ENCODE measurements at places on chromosomes 11 and 22. TPM values are rescaled to one million over a fixed set of nuclear protein-coding genes. Genes with fewer than 3 reads are reported as not detected.

DNA sequence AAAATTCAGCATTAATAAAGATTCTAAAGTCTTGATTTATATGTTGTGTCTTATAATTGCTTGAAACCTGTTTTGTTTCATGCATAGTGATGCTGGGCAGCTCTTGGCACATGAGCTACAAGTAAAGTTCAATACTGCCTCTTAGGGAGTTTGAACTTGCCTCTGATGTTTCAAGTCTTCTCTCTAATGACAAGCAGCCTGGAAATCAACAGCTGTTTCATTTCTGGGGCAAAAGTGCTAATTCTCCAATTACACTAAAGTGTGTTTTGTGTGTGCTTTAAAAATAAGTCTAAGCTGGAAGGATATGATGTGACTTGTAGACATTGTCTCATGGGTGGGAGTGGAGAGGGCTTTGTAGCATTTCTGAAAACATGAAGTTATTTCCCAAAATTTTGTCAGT lies 23.7 kb upstream of the SESN3 start:
- H3K4me3 ChIP-seq, result no peak overlapping the region
- no peaks in the 10 kb centered on the region for H3K27me3 ChIP-seq
- H3K4me1 ChIP-seq, result peaks cover 51% of the 10 kb centered on the region
- no peaks in the 10 kb centered on the region for H3K36me3 ChIP-seq
- H3K27ac ChIP-seq, result no peak overlapping the region

DNA sequence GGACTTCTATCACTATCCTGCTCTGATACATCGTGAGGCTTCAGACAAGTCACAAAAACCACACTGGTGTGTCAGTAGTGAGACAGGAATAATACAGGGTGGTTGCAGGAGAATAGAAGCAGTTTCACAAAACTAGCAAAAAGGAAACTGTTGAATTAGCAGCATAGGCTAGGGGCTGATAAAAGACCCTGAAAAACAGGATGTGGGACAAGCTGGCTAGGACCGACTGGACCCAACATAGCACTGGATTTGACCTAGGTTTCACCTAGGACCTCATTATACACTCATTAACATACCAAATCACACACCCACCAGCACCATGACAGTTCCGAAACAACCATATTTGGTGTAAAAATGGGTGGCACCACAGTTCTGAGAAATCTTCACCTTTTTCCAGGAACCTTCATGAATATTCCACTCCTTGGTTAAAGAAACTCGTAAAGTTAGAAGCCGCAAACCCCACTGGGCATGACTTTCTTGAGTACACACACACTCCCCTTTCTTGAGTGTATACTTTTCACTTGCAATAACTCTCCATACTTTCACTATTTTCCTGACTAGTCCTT lies 76.2 kb downstream of the SLC1A2 start:
- no peak overlapping the region for H3K27ac ChIP-seq
- no peaks in the 10 kb centered on the region for H3K36me3 ChIP-seq
- H3K27me3 ChIP-seq, result no peaks in the 10 kb centered on the region

GRCh38 chr11:69968396-69969347 lies 109.4 kb upstream of the ANO1 start:
- H3K4me1 ChIP-seq, result peaks cover 10% of the 10 kb centered on the region
- H3K4me3 ChIP-seq, result no peak overlapping the region
- H3K27me3 ChIP-seq, result no peaks in the 10 kb centered on the region
- no peak overlapping the region for H3K27ac ChIP-seq

GRCh38 chr22:44212936-44213335 lies 32.2 kb downstream of the PARVG start:
- no peak overlapping the region for H3K4me3 ChIP-seq
- no peaks in the 10 kb centered on the region for H3K36me3 ChIP-seq
- peaks cover 12% of the 10 kb centered on the region for H3K27me3 ChIP-seq
- no peak overlapping the region for H3K27ac ChIP-seq

DNA sequence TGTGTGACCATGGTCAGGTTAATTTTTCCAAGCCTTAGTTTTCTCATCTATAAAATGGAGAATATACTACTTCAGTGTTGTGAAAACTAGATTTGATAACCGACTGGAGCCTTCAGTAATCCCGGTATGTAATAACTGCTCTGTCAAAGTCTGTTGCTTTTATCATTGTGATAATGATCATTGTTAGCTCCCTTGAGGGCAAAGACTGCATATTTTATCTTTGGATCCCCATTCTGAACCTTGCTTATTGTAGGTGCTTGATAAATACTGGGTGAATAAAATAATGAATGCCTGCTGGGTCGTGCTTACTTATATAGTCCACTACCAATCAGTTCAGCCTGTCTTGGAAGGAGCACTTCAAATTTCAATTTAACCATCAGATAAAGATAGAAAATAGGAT lies 105.3 kb downstream of the ARFGAP2 start:
- H3K4me3 ChIP-seq, result no peak overlapping the region
- peaks cover 2% of the 10 kb centered on the region for H3K36me3 ChIP-seq

Gene OLFML1
- total RNA-seq, result 0.84 TPM

DNA sequence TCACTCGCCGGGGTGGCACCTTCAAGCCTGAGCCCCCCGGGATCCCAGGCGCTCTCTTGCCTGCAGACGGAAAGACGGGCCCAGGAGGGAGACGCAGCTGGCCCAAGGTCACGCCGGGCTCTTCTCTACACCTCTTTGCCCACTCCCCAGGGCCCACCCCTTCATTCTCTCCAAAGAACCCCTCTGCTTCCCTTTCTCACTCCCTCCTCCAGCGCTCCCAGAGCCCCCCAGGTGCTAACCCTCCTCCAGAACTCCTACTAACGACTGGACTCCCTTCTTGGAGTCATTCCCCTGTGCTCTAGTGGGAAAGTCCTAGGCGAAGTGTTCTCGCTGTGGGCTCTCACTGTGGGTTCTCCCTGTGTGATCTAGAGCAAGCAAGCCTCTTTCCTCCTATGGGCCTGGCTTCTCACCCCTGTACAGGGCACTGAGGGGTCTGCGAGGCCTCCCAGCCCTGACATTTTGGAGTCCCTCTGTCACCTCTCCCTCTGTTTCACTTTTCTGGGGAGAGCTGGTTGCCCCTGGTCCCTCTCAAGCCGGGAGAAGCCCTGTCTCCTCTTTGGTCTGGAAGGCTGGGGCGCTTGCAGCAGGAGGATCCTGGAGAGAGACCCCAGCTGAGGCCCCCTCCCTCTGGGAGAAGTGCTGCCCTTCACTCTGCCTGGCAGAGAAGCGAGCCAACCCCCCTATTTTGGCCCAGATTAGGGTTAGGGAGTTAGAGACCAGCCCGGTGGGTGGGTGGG lies 858 bp downstream of the OAF start:
- DNase-seq, result no peak
- H3K4me1 ChIP-seq, result peaks cover 67% of the 10 kb centered on the region

Gene NAA40
- total RNA-seq, result 64.5 TPM

- H3K4me3 ChIP-seq, result peak overlapping the region; percentile 78
- H3K27me3 ChIP-seq, result no peaks in the 10 kb centered on the region
- H3K36me3 ChIP-seq, result no peaks in the 10 kb centered on the region
- H3K27ac ChIP-seq, result peak overlapping the region; percentile 96
- H3K4me1 ChIP-seq, result peaks cover 71% of the 10 kb centered on the region
Measured at GRCh38 chr11:133541720-133542095, 9.4 kb upstream of the OPCML start.

Gene KLHL22
- 42.5 TPM for total RNA-seq

DNA sequence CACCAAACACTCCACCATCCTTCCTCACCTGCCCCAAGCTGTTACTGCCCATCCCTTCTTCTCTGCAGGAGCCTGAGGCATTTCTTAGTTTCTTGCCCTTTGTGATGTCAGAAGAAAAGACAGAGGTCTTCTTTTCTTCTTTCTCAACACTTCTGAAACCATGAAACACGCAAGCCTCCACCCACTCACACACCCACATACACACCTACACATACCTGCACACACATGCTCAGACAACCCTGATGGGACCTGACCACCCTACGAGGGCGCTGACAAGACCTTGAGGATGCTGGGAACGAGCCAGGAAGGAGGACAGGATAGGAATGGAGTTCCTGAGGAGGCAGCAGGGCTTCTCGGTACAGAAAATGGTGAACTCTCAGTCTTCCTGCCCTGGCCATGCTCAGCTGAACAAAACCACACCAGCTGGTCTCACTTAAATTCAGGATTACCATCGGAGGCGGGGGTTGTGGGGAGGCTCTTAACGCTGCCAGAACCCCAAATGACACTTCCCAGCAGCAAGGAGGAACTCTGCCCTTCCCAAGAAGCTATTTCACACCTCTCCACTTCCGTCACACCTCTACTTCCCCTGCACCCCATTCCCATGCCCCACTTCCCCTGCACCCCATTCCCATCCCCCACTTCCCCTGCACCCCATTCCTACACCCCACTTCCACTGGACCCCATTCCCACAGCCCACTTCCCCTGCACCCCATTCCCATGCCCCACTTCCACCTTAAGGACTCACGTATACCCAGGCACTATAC lies 41.0 kb downstream of the CSF2RB start:
- H3K36me3 ChIP-seq, result no peaks in the 10 kb centered on the region
- no peak overlapping the region for H3K27ac ChIP-seq
- no peak for DNase-seq

GRCh38 chr11:27215471-27216269 lies 147.3 kb downstream of the CCDC34 start:
- H3K27ac ChIP-seq, result no peak overlapping the region
- DNase-seq, result no peak
- no peak overlapping the region for H3K4me3 ChIP-seq
- H3K4me1 ChIP-seq, result peaks cover 42% of the 10 kb centered on the region
- H3K27me3 ChIP-seq, result no peaks in the 10 kb centered on the region

Gene NXPE2
- total RNA-seq, result 0.26 TPM

GRCh38 chr11:131668500-131669400 lies 298.3 kb downstream of the NTM start:
- H3K27ac ChIP-seq, result peak overlapping the region; percentile 19
- peak; percentile 77 for DNase-seq
- H3K36me3 ChIP-seq, result no peaks in the 10 kb centered on the region
- no peaks in the 10 kb centered on the region for H3K27me3 ChIP-seq
- H3K4me3 ChIP-seq, result peak overlapping the region; percentile 56

Gene KBTBD4
- 16.6 TPM for total RNA-seq

Gene ANGPTL5
- not detected for total RNA-seq

GRCh38 chr22:22546490-22546889 lies 12.6 kb downstream of the PRAME start:
- no peak overlapping the region for H3K27ac ChIP-seq
- peaks cover 52% of the 10 kb centered on the region for H3K27me3 ChIP-seq
- no peak overlapping the region for H3K4me3 ChIP-seq
- H3K36me3 ChIP-seq, result no peaks in the 10 kb centered on the region

Gene PDGFB
- 0.80 TPM for total RNA-seq

GRCh38 chr11:28146123-28146751 lies 38.0 kb downstream of the METTL15 start:
- no peak overlapping the region for H3K4me3 ChIP-seq
- no peak overlapping the region for H3K27ac ChIP-seq
- peaks cover 4% of the 10 kb centered on the region for H3K4me1 ChIP-seq
- no peak for DNase-seq
- H3K27me3 ChIP-seq, result no peaks in the 10 kb centered on the region

DNA sequence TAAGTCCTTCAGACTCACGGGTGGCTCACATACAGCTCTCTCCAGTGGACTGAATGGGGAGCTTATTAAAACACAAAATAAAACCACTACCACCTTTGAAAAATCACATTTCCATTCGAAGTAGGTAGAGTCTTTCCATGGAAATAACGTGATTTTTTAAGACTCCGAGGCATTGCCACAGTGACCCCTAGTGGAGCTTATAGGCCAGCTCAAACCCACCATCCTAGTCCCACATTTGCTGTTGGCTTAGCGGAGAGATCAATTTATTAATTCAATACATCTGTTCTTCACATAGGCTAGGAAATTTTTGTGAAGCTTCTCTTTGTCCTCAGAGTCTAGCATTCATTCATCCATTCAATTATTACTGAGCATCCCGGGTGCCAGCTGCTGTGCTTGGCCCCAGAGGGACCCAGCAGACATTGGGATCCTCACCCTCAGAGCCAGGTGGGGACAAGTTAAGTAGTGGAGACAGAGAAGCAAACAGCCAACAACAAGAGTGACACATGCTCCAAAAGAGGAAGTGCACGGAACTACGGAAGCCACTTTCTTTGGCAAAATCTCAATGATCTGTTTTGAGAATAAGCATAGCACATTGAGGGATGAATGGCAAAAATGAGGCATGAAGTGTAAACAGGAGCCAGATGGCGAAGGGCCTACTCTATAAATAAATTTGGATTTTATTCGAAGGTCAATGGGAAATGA lies 10.2 kb upstream of the P4HA3 start:
- no peak for DNase-seq
- no peak overlapping the region for H3K4me3 ChIP-seq
- H3K27me3 ChIP-seq, result peaks cover 5% of the 10 kb centered on the region
- no peak overlapping the region for H3K27ac ChIP-seq
- H3K4me1 ChIP-seq, result peaks cover 8% of the 10 kb centered on the region

- no peak for DNase-seq
- H3K4me3 ChIP-seq, result peak overlapping the region; percentile 78
- H3K36me3 ChIP-seq, result no peaks in the 10 kb centered on the region
- H3K27ac ChIP-seq, result no peak overlapping the region
- H3K27me3 ChIP-seq, result peaks cover 70% of the 10 kb centered on the region
- peaks cover 24% of the 10 kb centered on the region for H3K4me1 ChIP-seq
Measured at GRCh38 chr11:43942662-43943371, 380 bp downstream of the C11orf96 start.

Gene LDLRAD3
- total RNA-seq, result 33.8 TPM

DNA sequence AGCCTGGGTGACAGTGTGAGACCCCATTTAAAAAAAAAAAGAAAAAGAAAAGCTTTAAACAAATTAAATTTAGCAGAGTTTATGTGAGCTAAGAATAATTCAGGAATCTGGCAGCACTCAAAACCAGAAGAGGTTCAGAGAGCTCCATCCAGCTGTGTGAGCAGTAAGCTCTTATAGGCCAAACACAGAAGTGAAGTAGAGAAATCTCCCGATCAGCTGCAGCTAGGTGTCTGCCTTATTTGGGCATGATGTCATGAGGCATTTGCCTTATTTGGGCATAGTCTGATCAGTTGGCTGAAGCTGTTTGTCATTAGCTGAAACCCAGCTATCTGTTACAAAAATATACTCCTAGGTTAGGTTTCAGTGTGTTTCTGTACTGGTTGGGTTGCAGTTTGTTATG lies 8.2 kb downstream of the MS4A15 start:
- no peaks in the 10 kb centered on the region for H3K36me3 ChIP-seq
- no peak for DNase-seq
- no peaks in the 10 kb centered on the region for H3K4me1 ChIP-seq
- no peak overlapping the region for H3K27ac ChIP-seq
- no peak overlapping the region for H3K4me3 ChIP-seq

DNA sequence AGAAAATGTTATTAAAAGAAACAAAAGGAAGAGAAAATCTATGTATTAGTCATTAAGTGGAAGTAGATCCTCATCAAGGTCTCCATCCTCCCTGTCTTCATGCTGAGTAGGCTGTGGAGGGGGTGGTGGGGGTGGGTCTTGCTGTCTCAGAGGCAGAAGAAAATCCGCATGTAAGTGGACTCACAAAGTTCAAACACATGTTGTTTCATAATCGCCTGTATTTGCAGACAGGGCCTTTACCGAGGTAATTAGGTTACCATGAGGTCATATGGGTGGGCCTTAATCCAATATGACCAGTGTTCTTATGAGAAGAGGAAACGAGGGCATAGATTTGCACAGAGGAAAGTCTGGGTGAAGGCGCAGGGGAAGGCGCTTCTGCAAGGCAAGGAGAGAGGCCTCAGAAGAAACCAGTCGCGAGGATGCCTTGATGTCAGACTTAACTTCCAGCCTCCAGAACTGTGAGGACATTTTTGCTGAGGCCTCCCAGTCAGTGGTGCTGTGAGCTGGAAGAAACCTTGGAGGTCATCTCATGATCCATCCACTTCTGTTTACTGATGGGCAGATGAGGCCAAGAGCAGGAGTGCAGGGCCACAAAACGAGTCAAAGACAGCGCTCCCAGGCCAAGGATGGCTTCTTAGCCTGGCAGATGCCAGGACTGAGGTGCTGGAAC lies 49.3 kb upstream of the THY1 start:
- no peak overlapping the region for H3K4me3 ChIP-seq
- H3K36me3 ChIP-seq, result peaks cover 5% of the 10 kb centered on the region
- DNase-seq, result no peak
- peaks cover 13% of the 10 kb centered on the region for H3K4me1 ChIP-seq

Gene MMP8
- not detected for total RNA-seq
